T1000 (cell line): ENCODE measurements at places on chromosomes 1 and 21.

DNA sequence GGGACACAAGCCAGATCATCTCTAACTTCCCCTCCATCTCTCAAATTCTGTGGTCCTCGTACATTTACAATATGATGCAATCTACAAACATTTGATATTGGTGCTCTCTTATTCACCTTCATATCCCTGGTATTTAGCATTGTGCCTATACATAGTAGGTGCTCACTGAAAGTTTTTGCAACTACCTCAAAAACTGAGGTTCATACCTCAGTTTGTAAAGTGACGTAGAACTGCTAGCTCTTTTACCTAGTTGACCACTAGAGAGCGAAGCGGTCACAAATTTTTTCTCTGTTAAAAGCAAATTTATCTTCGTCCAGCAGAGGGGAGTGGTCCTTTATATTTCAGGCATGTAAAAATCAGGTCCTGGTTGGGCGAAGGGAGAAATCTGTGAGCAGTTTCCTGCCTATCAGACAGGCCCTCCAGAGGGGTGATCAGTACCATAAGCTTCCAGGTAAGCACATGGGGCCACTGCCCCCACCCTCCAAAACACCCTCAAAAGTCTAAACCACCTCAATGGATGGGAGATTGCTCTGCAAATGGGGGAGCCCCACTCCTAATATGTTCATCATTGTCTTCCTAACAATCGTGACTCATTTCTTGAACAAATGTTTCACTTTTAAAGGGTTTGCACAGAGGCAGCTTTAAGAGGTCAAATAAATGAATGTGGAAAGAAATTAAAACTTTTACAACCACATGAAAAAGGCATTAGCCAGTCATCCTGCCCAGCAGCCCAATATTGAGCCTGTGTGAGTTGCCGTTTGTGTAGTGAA is 10.6 kb upstream of the HLCS start:
- no peak for DNase-seq

DNA sequence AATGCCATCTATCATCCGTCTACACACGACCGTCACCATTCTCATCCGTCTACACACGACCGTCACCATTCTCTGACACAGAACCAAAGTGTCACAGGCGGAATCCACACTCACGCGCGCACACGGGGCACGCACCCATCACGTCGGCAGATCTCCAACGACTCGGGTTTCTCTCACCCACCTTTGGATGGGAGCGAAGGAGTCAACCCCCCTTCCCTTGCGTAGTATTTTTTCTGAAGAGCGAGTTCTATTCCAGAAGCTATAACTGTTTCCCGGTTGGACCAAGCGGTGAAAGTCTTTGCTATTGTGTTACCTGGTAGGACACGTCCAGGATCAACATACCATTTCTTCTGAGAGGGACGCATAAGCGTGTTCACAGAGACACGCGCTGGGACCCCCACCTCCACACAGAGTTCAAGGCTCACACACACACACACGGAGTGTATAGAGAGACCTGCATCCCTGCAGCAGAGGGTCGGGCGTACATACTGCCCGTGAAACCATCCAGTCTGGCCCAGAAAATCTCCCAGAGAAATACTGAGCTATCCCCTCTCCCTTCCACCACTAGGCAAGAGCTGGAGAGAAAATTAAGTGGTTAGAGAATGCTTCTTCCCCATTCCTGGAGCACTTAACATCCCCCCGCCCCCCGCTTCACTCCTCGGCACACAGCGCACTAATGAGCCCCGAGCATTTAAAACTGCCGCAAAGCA is 741 bp downstream of the DUSP10 start:
- no peak for DNase-seq

- peak; percentile 57 for DNase-seq
These were observed 12.3 kb upstream of the IFNLR1 start for GRCh38 chr1:24199291-24199900.

DNA sequence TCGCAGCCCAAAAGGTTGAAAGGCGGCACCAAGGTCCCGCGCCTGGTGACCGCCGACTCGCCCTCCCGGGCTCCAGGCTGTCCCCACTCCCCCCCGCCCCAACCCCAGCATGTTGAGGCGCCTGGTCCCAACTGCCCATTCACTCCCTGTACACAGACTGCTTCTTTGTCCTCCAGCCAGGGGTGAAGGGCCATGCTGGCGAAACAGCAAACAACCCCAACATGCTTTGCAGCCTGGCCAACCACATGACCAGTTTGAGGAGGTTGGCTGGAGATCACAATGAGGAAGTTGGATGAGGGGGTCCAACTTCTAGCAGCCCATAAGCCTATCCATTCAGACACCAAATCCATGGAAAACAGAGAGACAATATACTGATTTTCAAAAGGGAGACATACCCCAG is 13.5 kb downstream of the PDE9A start:
- no peak for DNase-seq
